Left kidney (tissue), 8 donors: ENCODE measurements at places on chromosomes 12 and 14. TPM values are rescaled to one million over a fixed set of nuclear protein-coding genes. Genes with fewer than 3 reads are reported as not detected.

The RDH16 gene
- 1.2 TPM for polyA plus RNA-seq

- DNase-seq, result no peak
Measured at GRCh38 chr14:89325959-89326358, 91.1 kb downstream of the FOXN3 start.

DNA sequence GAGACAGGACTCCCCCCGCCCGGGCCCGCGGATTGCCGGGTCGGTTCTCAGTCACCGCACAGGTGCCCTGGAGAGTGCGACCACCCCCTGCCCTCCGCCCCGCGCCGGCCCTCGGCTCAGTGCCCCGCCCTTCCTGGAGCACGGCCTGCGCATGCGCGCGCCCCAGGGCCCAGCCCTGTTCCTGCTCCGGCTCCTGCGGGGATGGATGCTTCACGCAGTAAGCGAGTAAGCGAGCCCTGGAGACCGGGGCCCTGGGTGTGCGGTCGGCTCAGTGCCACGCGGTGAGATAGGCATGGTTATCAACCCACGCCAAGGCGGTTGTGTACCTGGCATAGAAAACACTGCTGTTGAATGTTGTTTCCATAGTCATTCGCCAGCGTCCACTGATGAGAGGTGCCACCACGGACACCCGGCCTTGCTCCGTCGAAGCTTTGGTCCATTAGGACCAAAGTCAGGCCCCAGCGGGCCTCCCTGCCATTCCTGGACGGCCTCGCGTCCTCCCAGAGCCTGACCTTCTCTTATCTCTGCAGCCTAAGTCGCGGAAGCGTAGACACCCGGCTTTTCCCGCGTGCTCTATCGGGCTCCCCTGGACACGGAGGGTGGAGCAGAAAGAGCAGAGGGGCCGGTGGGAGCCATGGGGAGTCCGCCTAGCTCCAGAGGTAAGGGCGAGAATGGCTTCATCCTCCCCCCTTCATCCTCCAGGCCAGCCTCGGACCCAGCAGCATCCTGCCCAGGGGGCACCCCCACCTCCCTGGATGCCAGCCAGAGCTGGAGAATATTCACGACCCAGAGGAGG is 90.6 kb downstream of the PAPOLA start:
- no peak for DNase-seq

The FOXA1 gene
- polyA plus RNA-seq, result 3.2 TPM

The KRT78 gene
- polyA plus RNA-seq, result not detected
